ENCODE measurements at places on chromosomes 7 and 10.

- DNase-seq: no peak
These were observed 402.8 kb downstream of the DNAJB6 start for GRCh38 chr7:157739650-157740049.

DNA sequence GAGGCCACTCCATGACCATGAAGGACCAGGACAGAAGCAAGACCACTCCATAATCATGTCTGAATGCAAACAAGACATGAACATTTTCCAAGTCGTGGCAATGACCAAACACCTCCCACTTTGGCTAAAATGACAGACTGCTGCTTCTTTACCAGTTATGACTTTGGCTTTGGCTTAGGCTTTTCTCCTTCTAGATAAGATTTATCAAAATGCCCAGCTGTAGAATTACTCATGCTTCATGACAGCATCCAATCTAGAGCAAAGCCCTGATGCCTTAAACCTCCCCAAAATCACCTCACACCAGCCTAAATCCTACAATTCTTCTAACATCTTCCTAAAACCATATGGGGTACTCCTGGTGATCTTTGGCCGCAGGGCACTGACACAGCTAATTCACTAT lies 102.1 kb downstream of the VPS41 start:
- DNase-seq: no peak

- peak; percentile 47 for DNase-seq
These were observed 17.0 kb upstream of the C10orf105 start for GRCh38 chr10:71736570-71736952.

DNA sequence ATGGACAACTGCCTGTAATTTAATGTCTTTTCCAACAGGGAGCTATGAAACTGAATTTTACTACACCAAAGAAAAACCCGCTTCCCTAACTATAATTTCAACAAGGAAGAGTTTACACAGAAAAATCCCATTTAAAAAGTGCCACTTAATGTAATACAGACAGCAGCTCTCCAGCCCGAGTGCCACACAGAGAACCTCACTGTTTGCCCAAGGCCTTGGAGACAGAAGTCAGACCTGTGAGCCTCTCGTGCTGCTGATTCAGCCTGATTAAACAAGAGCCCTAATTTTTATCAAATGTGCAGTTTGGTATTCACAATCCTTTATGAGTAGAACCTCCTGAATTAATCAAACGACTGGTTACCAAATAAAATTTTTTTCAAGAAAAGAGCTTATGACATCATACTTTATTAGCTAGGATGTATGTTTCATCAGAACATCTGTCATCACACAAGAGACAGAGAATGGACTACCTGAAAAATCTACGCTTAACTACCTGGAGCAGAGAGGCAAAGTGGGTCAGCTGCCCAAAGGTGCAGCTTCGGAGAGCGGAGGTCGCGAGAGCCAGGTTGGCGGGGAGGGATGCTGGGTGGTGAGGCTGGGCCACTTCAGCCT lies 543.6 kb downstream of the SDK1 start:
- DNase-seq: no peak

DNA sequence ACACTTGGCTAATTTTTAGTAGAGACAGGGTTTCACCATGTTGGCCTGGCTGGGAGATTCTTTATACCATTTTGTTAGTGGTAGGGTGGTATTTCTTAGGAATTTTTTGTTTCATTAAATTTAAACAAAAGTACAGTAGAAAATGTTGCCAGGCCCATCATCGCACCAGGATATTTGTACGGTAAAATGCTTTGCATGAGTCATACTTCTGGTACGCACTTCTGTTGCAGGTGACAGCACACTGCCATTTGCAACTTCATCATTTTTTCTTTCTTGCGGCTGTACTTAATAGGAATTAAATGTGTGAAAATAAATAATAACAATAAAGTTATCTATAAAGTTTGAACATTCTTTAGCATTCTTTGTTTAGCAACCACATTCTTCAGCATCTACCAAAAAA lies 195.6 kb downstream of the SKAP2 start:
- DNase-seq: no peak

DNA sequence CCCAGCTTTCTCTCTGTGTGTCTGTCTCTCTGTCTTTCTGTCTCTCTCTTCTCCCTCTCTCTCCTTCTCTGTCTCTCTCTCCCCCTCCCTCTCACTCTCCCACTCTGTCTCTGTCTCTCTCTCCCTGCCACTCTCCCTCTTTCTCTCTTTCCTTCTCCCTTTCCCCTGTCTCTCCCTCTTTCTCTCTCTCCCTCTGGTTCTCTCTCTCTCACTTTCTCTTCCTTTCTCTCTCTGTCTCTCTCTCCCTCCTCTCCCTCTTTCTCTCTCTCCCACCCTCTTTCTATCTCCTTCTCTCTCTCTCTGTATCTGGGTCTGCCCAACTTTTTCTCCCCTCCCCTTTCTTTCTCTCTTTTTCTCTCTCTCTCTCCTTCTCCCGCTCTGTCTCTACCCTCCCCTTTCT lies 36.5 kb downstream of the SEC61G start:
- DNase-seq: no peak

DNA sequence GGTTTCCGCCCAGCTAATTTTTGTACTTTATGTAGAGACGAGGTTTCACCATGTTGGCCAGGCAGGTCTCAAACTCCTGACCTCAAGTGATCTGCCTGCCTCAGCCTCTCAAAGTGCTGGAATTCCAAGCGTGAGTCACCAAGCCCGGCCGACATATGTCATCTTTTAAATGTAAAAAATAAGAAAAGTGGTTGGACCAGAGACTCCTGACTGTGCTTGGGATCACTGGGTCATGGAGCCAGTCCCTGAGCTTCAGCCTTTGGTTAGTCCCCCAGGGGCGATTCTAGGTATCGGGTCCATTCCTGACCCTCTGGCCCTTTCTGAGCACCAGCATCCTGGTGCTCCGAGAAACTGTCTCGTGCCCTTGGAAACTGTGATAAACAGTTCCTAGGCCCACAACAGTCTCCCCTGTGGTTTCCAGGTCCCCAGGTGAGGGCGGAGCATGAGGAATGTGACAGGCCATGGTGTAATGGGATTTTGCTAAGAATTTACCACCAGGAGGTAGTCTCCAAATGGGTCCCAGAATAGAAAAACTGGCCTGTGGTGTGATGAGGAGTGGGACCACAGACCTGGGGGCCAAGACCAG lies 32.8 kb downstream of the UBTD1 start:
- DNase-seq: no peak

- DNase-seq: peak; percentile 28
These were observed 12.3 kb downstream of the CNPY1 start for GRCh38 chr7:155533827-155534690.

DNA sequence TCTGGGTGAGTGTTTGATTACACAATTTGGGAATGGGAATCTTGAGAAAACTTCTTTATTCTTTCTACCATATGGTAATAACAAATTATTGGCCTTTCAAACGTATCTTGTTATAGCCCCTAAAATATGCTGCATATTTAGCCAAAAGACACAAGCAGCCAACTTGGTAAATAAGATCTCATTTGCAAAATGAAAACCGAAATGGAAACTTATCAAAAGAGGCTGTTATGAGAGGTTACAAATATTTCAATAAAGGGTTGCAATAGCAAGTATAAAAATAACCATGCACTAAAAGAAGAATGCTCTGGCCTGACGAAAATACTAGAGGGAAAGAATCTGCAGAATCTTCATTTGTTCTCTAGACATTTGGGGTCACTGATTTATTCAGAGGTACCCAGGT lies 259.5 kb upstream of the LRRN3 start:
- DNase-seq: no peak

DNA sequence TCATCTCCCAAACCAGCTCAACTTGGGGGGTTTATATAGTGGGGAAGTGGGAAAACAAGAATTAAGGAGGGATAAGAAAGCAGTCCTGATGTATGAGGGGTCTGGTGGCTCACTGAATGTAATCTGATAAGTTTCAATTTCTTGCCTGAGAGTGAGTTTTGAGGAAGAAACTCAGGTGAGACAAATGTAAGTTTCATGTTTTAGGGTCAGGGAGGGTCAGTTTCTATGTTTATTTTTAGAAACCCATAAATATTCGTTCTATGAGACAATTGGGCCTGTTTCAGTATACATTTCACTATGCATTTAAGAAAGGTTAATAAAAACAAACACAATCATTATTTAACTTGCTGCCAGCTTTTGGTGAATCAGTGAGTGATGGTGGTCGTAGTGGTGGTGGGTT lies 128.0 kb upstream of the MBL2 start:
- DNase-seq: no peak

- no peak for DNase-seq
These were observed 153.3 kb downstream of the ZMYND11 start for GRCh38 chr10:288316-289200.

GRCh38 chr7:101905203-101905865 lies 87.9 kb downstream of the CUX1 start:
- no peak for DNase-seq

DNA sequence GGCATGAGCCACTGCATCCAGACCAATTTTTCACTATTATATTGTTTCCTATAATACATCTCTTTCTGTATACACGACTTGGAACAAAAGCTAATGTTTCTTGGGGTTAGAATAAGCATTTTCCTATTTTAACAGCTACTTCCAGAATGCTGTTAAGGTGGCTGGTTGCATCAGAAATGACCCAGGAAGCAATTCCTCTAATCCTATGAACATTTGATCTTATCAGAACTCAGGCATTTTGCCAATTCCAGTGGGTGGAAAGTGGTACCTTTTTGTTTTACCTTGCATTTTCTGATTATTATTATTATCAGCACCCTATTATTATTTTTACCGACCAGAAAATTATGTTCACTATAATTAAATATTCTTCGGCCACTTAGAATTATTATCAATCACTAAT lies 73.3 kb downstream of the NDUFB2 start:
- DNase-seq: no peak

- peak; percentile 43 for DNase-seq
These were observed 172.6 kb upstream of the PRPS1L1 start for GRCh38 chr7:18200266-18200665.

DNA sequence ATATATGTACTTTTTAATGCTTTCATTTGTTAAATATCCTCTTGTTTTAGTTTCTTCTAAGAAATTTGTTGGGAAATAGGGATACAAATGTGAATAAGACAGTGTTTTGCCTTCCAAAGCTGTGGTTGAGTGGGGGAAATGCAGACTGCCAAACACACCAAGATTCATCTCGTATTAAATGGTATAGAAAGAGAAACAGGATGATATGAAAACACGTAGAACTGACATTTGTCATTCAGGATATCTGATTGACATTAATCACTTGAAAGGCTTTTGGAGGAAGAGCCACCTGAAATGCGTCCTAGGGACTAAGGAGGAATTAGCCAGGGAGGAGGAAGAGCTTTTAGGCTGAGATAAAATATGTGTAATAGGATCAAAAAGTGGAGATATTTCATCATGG lies 287.4 kb upstream of the SEMA3C start:
- DNase-seq: no peak

- DNase-seq: no peak
These were observed 13.2 kb upstream of the EVX1 start for GRCh38 chr7:27229448-27229847.

DNA sequence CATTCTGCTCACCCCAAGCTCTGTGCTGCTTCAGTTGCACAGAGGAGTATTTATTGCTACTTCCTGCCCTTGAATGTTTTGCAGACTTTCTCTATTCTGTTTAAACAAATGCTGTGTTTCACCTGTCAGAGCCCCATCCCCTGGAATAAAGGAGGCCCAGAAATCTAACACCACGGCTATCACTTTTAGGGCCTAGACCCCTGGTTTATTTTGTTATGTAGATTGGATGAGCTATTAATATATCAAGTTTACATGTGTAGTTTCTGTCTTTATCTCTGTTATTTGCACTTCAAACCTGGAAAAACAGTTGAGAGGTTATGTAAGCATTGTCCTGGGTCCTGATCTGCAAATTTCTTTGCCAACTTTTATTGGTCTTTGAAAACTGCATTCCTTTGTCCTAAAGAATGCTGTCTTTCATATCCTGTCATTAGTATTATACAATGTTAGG lies 630.1 kb downstream of the PARD3 start:
- no peak for DNase-seq

DNA sequence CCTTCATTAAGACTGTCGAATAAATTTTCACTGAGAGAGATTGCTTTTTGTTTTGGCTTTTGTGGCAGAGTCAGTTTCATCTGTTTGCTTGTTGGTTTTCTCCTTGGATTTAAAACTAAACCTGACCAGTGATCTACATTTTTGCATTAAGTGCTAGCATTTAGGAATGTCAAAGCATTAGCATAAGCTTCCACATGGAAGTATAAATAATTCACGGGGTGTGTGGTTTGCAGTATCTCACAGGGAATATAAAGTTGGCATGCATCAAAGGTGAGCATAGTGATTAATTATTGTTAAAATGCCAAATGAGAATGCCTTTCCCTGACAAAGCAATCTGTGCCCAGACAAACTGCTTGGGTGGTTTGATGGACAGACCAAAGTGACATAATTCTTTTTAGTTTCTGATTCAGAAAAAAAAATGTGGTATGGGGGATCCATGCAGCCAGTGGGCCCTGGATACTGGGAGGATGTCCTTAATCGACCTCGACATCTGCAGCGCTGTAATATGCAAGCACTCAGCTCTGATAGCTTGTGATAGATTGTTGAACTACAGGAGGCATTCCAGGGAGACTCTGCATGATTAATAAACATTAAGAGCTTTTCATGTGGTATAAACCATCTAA lies 339.3 kb upstream of the POM121L12 start:
- no peak for DNase-seq

DNA sequence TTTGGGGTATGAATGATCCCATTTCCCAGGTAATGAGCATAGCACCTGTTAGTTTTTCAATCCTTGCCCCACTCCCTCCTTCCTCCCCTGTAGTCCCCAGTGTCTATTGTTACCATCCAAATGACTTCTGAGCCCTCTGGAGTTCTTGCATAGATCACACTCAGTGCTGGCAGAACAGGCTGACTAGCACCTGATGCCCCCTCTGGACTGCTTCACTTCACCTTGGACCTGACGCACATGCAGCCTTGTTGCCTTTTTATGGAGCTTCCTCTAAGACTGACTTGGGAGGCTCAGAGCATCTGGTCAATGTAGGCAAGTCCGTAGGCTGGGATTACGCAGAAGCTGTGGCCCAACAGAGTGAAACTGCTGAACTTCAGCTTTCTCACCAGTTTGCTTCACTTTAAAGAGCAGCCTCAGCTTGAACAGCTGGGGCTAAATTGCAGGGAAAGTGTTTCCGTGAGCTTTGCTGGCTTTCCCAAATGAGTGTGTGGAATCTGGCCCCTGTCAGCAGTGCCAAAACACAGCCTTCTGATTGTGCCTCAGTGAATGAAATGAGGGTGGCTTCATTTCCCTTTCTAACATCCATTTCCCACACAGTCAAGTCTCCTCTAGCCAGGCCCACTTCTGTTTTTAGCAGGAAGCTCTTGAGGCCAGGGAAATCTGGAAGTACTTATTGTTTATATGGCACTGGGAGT lies 48.5 kb downstream of the NXPH1 start:
- peak; percentile 80 for DNase-seq
